ENCODE measurements at places on chromosomes 3 and 15.

GRCh38 chr3:42829628-42830436 lies 20.6 kb downstream of the ACKR2 start:
- no peak for DNase-seq

- DNase-seq = no peak
Observed at GRCh38 chr3:66962664-66963063, 35.4 kb upstream of the KBTBD8 start.

GRCh38 chr3:123283074-123283473 lies 81.3 kb downstream of the SEC22A start:
- DNase-seq = no peak

GRCh38 chr3:31735667-31736066 lies 202.9 kb downstream of the STT3B start:
- no peak for DNase-seq

GRCh38 chr3:123296836-123297626 lies 95.3 kb downstream of the SEC22A start:
- no peak for DNase-seq

GRCh38 chr15:83747050-83747717 lies 93.3 kb downstream of the ADAMTSL3 start:
- no peak for DNase-seq

- DNase-seq = no peak
Observed at GRCh38 chr15:86044981-86045380, 34.7 kb upstream of the AGBL1 start.

GRCh38 chr3:55160241-55160983 lies 232.6 kb upstream of the LRTM1 start:
- DNase-seq = no peak
